MG63 (cell line): ENCODE measurements at places on chromosomes 2 and 18. TPM values are rescaled to one million over a fixed set of nuclear protein-coding genes. Genes with fewer than 3 reads are reported as not detected.

DNA sequence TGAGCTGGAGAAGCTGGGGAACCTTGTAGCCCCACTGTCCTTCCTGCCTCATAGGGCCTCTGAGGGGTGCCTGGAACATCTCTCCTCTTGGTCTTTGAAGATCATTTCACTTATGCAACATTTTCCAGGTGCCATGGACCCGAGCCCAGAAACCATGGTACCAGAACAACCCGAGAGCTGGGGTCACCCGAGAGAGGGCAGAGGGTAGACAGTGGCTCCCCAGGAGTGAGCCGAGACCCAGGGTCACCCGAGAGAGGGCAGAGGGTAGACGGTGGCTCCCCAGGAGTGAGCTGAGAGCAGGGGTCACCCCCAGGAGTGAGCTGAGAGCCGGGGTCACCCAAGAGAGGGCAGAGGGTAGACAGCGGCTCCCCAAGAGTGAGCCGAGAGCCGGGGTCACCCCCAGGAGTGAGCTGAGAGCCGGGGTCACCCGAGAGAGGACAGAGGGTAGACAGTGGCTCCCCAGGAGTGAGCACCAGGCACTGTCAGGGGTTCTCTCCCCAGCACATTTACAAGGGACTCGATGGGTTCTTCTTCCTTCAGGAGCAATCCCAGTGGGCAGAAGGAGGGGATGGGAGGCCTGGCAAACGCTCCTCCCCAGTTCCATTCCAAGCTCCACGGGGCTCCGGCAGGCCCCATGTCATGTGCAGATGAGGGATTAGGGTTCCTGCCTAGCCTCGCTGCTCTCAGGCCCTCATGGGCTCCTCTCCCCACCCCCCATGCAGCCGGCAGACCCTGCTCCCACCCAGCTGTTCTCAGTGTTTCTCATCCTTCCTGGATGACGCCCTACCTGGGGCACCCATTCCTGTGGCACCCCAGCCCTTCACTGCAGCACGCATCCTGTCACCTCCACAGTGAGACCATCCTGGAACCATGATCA, 163.5 kb downstream of the RTP5 start:
- no peak for DNase-seq

DNA sequence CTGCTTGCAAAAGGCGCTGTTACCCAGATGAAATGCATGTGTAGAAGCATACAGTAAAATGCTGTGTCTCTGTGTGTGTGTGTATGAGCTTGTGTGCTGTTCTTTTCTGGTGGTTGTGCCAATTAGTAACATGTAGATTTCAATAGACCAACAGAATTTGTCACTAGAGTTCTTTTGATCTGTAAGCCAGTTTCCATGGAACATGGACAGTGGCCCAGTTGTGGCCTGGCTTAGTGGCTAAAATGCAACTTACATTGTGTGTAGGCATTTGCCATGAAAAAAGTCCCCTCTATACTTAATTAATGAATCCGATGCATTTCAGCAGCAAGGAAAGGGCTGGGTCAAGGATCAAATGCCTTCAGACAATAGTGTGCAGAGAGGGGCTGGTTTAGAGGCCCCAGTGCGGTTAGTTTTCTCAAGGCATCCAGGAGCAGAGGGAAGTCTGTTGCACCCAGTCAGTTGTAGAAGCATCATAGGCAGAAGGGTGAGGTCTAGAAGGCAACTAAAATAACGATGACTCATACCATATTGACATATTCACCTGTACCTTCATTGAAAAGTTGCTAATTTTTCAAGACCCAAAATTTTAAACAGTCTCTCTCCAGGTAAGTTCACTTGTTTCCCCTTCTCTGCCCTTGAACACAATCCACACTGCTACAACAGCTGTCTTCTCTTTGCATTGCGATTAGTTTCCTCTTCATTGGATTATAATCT, 366.9 kb upstream of the SPRED2 start:
- no peak for DNase-seq

DNA sequence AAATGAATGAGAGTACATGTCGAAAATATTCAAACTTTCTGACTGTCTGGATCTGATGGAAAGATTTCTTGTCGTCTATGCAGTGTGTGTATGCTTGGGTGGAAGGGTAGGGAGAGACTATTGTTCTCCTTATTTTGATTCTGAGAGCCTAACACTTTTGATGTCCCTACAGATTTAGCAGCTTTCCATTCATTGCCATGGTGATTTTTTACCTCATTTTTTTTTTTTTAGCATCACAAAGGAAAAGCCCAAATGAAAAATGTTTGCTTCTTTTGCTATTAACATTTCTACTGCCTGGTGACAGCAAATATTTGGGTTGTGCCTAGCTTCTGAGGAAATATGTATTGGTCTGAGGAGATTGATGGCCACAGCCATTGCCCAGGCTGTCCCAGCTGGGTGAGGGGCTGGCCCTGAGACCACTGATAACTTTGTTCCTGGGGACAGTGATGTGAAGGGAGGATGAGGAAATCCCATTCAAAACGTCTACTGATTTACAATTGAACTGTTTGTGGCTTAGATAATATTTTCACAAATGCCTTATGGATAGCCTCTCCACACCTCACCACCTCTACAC, 558.6 kb downstream of the DCC start:
- DNase-seq: no peak

- DNase-seq: no peak
Observed at GRCh38 chr18:55405475-55405874, 182.5 kb downstream of the TCF4 start.

DNA sequence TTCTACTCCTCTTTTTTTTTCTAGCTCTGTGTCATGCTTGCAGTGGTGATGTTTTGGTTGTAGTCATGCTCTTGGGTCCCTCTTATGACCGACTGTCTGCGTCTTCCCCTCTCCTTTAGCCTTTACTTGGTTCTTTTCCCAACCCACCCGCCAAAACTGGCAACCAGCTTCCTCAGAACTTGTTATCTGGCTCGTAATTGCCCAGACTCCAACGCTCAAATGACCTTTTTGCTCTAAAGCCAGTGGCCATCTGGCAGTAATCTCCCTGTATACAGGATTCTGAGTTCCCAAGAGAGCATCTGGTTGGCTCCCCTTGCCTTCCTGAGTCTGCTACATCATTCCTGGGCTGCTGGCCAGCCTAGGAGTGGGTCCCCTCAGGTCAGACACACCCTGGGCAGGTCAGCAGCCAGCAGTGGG, 147.2 kb downstream of the MGAT5 start:
- DNase-seq: peak; percentile 63

DNA sequence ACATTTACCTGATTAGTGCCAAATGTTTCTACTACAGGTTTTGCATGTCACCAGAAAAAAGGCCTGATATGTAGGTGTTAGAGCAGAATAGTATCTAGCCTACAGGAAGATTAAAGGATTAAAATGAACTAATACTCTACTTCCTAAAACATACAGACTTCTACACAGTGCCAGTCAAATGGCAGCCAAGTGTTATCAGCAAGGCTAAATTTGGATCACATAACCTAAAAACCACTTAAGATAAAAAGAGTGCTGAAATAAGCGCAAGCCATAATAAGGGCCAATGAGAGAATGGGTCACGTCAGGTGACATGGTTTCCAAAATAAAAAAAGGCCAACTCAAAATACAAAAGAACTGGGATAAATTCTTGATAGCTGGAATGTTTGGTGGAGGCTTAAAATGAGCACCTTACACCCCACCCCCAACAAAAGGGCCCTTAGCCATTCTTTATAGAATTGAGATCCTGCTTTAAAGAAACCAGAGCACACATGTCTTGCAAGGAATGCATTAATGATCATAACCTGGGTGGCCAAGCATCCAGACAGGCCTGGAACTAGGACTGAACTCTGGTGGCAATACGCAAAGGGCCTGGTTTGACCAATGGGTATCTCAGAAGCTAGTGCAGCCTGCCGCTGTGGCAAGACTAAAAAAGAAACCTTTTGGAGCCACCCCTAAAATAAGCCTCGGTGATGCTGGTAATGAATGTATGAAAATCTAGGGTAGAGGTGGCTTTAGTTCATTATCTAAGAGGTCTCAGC, 32.4 kb downstream of the IRS1 start:
- DNase-seq: no peak

DNA sequence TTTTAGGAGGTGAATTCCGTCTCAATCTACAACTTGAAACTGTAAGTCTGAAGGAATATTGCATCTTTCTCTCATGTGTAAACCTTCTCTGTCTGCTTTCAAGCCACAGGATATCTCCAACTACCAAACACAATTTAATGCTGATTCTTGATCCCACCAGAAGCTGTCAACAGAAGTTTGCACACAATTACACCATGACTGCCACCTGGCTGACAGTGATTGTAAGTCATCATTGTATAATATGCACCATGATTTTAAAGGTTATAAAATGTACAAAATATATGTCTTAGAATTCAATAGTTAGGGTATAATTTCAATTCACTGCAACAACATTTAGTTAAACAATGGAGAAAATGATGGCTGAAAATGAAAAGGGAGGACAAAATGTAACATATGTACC, 18.4 kb downstream of the PREPL start:
- DNase-seq: no peak

DNA sequence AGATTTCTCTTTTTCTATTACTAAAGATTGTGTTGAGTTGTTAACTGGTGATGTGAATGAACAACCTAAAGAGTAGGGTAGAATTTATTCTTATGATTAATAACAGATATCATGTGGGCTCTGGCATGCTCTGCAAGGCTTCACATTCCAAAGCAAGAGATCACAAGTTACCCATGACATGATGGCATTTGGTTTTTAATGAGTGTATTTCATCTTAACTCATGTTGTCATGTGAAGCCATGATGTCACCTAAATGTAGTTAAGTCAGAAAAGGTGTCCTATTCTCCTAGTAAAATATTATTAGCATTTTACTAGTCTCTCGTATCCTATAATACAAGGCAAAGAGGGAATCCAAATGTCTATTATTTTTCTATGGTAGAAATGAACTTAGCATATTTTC, 678.0 kb downstream of the ARHGAP15 start:
- no peak for DNase-seq

The SLC4A3 gene
- 3.0 and 4.9 TPM in 2 replicates for total RNA-seq

The TBR1 gene
- total RNA-seq: not detected in 2 replicates

The PDE1A gene
- total RNA-seq: 2.6 and 7.0 TPM in 2 replicates

The DOK6 gene
- total RNA-seq: 11.2 and 11.6 TPM in 2 replicates

The ATP8B1 gene
- 61.4 and 68.0 TPM in 2 replicates for total RNA-seq
